ENCODE measurements at places on chromosomes 11 and 22.

DNA sequence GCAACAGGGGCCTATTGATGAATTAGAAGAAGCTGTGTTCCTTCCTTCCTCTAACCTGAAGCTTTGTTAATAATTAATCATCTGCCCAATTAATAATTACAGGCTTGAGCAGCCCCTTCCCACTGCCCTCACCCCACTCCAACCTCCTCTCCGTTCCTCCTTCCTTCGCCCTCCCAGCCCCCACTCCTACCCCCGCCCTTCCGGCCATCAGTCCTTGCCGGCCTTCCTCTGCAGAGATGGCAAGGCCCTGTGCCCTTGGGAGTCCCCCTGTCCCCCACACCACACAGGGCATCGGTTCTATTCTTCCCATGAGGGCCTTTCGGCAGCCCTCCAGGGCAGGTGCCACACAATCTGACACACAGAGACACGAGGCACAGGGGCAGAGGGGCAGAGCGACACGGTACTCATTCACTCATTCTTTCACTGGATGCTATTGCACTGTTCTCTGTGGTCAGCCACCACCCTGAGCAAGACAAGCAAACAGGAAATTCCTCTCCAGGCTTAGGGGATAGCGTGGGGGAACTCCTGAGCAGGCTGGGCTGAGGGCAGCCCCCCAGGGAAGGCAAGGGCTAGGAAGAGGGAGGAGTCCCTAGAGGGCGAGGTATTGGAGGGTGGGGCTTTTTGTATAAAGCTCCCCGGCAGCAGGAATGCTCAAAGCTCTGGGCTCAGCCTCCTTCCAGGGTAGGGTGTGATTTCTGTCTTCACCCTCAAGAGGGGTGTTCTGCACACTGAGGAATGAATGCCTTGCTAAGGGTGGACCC, 14.7 kb downstream of the MGAT3 start:
- no peak for DNase-seq

DNA sequence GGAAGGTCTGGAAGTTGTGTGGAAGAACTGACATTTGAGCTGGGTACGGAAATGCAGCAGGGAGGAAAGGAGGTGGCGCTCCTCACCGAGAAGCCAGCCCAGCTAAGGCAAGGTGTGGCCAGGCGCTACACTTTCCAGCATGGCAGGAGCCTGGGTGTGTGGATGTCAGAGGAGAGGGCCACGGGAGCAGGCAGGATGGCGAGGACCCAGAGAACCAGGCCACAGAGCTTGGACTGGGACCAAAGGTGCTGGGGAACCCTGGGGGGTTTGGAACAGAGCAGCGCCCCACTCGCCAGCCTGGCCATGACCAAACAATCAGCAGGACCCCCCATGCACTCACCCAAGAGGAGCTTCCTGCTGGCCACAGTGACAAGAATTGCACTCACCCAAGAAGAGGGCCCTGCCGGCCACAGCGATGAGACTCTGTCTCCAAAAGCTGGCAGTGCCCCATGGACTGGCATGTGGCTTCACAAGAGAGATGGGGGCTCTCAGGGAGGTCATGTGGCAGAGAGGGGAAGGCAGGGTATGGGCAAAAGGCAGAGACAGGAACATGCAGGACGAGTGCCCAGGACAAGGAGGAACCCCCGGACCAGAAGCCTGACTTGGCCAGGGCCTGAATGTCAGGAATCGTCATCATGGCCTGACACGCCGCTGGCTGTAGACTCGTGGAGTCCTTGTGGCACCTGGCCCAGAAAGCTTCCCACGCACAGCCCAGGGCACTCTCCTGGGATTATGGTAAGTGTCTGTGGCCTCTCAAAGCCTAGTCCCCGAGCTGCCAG, 45.4 kb downstream of the IGF2 start:
- no peak for DNase-seq

DNA sequence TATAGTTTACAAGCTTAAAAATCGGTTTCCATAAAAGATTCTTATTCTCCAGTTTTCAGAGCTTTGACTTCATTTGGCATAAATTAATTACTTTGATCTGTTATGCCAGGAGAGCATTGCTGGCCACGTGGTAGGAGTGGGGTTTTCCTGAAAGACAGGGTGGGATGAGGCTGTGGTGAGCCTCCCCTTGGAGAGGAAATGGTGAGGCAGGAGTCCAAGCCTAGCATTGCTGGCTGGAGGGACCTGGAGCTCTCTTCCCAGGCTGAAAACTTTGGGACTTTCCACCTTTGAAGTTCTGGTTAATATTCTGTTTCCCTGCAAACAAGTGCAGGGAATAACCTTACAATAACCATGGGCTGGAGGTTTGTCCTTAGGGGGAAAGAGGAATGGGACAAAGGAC, 21.1 kb upstream of the CSF2RB start:
- no peak for DNase-seq

DNA sequence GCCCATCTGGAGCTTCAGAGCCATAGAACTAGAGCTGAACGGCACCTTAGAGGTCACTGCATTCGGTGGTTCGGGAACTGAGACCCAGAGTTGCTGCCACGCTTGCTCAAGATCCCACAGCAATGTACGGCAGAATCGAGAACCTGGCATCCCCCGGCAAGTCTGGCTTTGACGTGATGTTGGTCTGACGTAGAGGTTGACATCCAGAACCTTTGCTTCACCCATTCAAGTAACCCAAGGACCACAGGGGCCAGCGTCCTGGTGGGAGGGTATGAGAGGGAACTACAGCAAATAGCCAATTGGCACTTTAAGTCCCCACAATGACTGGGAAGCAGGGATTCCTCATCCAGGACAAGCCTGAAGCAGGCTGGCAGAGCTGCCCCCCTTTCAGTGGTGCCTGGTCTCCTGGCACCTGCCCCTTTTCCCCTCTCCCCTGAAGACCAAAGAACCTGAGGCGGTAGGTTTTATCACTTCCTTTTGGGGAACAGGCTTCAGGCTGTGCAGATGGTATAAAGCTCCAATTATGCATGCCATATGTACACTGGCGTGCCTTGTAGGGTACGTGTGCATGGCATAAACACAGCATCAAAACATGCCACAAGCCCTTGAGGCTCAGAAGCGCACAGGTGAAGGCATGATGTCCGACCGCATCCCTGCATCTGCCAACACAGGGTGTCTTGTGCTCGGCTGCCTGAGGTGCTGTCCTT, 15.3 kb upstream of the TEF start:
- no peak for DNase-seq

- DNase-seq = no peak
Measured at GRCh38 chr22:38935023-38935422, 22.4 kb upstream of the APOBEC3A start.

- DNase-seq = no peak
Measured at GRCh38 chr22:17460895-17461294, 91.6 kb downstream of the CECR2 start.

DNA sequence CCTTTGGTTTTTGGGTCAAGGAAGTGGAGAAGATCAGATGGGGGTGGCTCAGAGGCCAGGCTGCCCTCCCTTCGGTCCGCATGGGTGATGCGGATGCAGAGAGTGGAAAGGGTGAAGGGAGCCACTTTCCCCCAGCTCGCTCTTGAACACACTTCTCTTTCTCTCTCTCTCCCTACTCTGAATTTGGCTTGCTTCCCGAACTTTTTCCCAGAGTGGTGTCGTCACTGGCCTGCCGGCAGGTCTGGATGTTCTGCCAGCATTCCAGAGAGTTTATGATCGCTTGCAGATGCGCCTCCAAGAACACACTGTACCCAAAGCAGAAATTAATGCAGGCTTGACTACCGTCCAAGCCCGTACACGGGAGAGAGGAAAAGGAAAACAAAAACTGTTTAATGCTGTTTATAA, 103.2 kb downstream of the ZBTB16 start:
- DNase-seq = no peak

DNA sequence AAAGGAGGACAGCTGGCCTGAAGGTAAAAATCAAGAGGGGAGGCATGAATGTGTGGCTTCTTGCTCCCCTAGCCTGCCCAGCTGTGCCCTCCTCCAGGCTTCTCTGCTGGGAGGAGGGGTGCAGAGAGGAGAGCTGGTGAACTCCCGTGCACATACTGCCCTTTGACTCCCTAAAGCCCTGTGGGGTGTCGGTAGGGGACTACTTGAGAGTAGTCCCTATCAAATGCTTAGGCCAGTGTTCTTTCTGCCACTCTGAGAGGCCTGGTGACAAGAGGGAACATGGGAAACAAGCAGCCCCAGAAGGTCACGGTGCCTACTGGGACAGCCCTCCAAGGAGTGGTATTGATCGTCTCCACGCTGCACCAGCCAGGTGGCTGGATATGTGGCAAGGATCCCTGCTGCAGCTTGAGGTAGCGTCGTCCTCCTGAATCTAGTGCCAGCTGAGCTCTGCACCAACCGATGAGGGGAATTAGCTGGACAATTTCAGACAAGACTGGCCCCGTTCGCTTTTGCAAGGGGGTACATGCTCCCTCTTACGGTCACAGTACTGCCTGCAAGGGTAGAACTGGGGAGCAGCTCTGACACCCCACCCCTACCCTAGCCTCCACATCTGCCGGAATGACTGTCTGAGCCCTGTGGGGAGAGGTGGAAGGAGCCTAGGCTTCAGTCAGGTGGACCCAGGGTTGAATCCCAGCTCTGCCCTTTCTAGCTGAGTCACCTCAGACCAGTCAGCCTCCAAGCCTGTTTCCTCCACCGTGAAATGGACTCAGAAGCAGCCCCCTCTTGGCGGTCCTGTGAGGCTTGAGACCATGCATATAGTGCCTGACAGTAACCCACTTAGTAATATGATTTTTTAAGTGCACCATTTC, 17.1 kb upstream of the C11orf96 start:
- no peak for DNase-seq

- no peak for DNase-seq
Measured at GRCh38 chr11:94524341-94524740, 12.1 kb downstream of the C11orf97 start.

DNA sequence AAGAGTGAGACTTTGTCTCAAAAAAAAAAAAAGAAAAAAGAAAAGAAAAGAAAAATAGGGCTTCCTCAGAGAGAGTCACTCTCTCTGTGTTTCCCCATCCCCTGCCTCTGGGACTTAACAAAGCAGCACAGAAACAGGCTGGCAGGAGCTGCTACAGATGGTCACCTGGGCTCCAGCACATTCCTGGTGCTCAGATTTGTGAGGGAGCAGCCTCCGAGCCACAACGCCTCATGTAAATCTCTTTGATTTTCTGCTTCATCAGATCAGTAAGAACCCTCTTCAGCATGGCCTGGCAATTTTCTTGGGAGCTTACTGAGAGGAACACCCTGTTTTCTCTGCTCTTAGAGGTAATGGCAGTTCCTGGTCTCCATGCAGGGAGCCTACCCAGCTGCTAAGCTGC, 15.2 kb upstream of the LDHA start:
- no peak for DNase-seq

GRCh38 chr11:61714316-61714715, 34.1 kb downstream of the DAGLA start:
- DNase-seq = no peak

GRCh38 chr22:49960159-49961004, at the start of gene PIM3:
Gene PIM3 (plus strand): TSS chr22:49960772. CDS start chr22:49960948, 176 bp downstream.
- DNase-seq = peak; percentile 76

DNA sequence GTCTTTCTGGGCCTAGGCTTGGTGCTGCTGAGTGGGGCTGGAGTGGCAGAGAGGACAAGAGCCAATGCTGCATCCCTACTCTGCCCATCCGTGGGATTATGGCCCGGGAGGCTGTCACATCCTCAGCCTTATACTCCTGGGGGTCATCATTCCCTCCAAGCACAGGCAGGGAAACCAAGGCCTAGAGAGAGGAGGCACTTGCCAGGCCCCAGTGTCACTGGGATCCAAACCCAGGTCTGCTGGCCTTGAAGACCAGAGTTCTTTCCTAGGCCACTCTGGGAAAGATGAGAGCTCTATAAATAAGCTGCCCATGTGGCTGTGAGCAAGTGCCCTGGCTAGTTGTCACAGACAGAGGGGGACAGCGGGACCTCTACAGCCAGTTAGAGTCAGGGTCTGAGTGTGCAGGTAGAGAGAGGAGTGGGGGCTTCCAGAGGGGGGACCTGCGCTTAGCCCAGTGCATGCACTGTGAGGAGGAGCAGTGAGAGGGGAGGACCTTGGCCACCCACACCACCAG, 4.8 kb downstream of the RELT start:
- DNase-seq = no peak

DNA sequence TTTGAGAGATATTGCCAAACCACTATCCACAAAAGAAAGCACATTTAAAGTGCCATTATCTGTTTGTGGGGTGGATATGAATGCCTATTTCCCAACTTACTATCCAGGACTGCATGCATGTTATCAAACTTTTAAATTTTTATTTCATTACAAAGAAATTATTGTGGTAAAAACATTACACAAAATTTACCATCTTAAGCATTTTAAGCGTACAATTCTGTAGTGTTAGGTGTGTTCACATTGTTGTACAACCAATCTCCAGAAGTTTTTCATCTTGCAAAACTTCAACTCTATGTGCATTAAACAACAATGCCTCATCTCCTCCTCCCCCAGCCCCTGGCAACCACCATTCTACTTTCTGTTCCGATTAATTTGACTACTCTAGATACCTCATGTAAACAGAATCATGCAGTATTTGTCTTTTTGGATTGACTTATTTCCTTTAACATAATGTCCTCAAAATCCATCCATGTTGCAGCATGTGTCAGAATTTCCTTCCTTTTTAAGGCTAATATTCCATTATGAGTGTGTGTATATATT, 17.6 kb upstream of the CD44 start:
- DNase-seq = no peak

- no peak for DNase-seq
Measured at GRCh38 chr11:316891-317301, 3.1 kb downstream of the IFITM1 start.

GRCh38 chr11:134750619-134751018, 338.6 kb upstream of the B3GAT1 start:
- DNase-seq = no peak

DNA sequence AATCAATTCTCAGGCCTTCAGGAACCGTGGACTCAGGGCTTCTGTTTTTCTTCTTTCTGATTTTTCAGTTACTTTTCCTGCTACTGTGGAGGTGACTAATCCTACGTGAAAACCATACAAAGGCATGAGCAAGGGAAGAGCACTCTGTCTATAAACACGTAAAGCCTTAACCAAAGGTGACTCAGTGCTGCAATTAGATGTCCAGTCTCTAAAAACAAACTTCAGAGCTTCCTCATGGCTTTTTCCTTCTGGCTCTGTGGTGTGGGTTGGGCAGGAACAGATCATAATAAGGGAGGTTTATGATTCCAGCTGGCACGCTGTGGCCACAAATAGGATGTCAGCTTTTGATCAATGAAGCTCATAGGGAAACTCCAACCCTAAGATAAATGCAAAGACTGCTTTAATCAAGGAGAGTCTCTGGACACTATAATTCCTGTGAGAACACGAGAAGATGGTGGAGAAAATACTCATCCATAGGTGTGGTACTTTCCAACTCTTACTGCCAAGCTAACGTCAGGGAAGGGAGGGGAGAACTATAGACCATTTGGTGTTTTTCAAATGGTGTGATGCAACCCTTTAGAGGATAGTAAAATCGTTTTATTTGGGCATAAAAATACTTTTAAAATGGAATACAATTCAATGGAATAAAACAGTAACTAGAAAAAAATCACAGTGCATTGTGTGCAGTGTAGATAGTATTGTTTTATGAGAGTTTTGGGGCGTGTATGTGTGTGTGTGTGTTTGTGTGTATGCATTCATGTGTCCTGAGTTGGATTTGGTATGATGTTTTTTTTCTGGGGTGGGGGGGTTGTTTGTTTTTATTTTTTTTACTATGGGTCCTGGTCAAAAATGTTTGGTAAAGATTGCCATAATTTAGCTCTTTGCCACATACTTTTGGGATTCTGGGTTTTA, at the start of gene NXPE2:
Gene NXPE2, plus strand, starts transcription at position 403 of the 912 bp plus-strand sequence. Its CDS starts 49 bp downstream, at position 452.
- no peak for DNase-seq

GRCh38 chr22:50229370-50229769, 15.5 kb downstream of the TUBGCP6 start:
- no peak for DNase-seq

Measured in NCI-H526 treated with DMSO at 0.1 percent for 48 hours (cell line).